CD4-positive, alpha-beta T cell treated with Interleukin-21 for 1 hour (primary cell): ENCODE measurements at places on chromosomes 5 and 9.

GRCh38 chr5:163660486-163660885 is 155.1 kb downstream of the MAT2B start:
- no peak for DNase-seq

GRCh38 chr9:32117291-32117690 is 267.2 kb upstream of the ACO1 start:
- DNase-seq: no peak

GRCh38 chr9:21096172-21096900 is 18.6 kb upstream of the IFNB1 start:
- peak; percentile 81 for DNase-seq

GRCh38 chr5:170596482-170597044 is 92.7 kb downstream of the KCNIP1 start:
- DNase-seq: no peak

GRCh38 chr9:14993061-14993800 is 83.0 kb upstream of the FREM1 start:
- peak; percentile 57 for DNase-seq

- DNase-seq: no peak
Observed at GRCh38 chr9:78695519-78695918, 398.6 kb downstream of the PSAT1 start.

DNA sequence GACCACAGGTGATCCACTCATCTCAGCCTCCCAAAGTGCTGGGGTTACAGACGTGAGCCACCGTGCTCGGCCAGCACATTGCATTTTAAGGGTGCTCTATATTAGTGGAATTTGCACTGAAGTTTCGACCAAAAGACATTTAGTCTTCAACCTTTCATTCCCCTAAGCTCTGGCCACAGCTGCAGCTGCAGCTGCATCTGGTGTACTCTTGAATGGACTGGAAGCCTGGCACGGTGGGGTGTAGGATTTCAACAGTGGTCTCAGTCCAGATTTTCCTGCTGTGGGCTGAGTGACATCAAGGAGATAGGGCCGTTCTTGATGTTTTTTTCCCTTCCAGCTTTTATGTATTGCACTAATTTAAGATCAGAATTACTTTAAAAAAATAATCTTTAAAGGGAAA is 255.2 kb downstream of the PDZD2 start:
- no peak for DNase-seq

GRCh38 chr5:115992848-115993350 is 30.6 kb downstream of the LVRN start:
- no peak for DNase-seq

GRCh38 chr9:7119612-7120011 is 361.8 kb downstream of the KDM4C start:
- no peak for DNase-seq

DNA sequence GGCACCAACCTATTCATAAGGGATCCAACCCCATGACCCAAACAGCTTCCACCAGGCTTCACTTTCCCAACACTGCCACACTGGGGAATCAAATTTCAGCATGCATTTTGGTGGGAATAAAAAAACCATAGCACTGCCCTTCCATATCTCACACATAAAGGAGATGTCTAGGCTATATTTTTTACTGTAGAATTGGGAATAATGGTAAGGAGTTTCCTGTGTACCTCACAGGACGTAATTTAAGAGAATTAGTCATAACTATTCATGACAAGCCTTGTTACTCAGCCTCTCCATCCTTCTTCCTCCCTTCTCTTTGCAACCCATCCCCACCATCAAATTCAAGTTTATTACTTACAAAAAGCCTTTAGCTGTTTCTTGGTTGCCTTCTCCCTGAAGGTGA is 352.1 kb downstream of the MLLT3 start:
- DNase-seq: no peak

DNA sequence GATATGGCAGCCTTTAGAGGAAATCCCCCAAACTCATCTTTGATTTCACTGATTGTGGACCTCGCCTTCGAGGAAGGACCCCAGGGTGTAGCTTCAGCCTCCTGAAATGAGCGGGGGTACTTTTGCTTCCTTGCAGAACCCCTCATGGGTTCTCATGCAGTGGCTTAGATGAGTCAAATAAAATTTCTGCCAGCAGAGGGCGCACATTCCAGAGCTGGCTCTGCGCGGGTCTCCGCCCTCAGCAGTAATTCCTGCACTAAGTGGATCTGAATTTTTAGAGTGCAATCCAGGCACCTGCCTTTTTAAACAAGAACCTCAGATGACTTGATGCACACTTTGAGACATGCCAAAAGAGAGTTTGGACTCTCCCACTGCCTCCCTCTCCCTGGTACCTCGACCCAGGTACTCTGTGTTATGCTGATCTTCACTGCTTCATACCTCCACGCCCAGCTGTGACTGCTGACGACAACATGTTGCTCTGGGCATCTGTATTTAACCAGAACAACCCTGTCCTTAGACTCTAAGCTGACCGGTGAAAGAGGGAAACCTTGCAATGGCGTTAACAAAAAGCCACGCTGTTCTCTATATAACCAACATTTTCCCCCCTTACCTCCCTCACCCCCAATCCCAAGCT is 7.3 kb downstream of the EGFLAM start:
- DNase-seq: peak; percentile 21

GRCh38 chr5:59420596-59420995 is 472.9 kb downstream of the PDE4D start:
- DNase-seq: no peak

DNA sequence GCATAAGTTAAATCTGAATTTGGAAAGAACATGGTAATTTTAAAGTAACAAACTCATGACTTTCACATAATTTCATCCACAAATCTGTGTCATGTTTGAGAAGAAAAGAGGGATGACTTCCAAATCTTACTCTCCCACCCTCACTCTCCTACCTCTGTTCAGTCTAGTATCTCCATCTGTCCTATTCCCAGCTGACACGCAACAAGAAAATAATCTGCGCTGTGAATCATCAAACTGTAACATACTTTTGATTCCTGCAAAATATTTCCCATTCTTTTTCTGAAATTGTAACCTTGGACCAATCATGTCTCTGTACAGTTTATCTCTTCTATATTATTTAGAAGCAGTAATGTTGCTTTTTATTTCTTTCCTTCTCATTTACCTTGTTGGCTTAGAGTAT is 91.4 kb downstream of the SLC12A2 start:
- no peak for DNase-seq

DNA sequence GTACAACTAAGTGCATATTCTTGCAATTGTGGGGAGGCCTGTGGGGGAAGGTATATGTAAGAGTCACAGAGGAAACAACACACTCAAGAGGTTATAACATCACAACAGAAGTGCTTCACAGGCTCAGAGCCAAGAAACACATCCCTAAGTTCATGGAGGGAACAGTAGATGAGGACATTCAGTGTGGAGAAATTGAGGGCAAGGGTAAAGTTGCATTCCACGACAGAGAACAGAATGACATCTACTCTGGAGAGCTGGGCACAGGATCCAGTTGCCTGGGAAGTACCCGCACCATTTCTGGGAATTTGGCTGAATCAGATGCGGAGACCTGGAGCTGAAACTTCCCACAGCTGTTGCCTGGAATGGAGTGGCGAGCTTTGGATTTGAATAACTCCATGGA is 197.2 kb downstream of the NXNL2 start:
- DNase-seq: no peak

GRCh38 chr5:90898326-90899013 is 339.9 kb downstream of the ADGRV1 start:
- no peak for DNase-seq

DNA sequence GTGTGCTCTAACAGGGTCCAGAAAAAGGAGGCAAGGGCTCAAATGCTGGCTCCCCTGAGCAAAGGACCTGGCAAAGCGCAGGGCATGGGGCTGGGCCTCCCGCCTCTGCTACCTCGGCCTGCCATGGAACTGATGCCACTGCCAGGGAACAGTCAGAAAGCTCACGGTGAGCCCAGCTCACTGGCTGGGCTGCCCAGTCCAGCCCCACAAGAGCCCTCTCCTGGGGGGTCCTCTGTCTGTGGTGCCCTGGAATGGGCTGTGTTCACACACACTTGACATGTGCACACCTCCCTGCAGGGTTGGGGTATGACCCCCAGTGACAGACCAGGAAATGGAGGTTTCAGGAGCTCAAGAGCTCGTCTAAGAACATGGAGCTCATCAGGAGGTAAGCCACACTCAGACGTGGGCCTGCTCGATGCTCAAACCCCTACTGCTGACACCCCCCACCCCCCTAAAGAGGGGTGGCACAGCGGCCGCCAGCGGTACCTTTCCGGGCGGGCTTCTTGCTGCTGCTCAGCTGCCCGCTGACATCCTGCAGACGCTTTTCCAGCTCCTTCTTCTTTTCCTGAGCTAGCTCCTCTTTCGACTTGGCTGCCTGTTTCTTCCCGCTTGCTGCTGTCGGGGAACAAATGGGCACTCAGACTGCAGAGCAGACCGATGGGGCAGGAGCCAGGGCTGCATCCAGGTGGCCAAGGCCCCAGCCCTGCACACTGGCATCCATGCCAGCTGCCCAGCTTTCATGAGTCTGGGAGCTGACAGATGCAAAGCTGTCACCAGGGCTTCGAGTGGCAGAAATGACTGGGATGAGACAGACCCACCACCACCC is 9.1 kb downstream of the BRD3OS start:
- no peak for DNase-seq

- DNase-seq: no peak
Observed at GRCh38 chr5:151917904-151918303, 6.7 kb downstream of the GLRA1 start.

GRCh38 chr9:83041771-83042170 is 21.2 kb downstream of the RASEF start:
- DNase-seq: no peak

GRCh38 chr5:107558823-107559375 is 111.8 kb downstream of the EFNA5 start:
- no peak for DNase-seq

DNA sequence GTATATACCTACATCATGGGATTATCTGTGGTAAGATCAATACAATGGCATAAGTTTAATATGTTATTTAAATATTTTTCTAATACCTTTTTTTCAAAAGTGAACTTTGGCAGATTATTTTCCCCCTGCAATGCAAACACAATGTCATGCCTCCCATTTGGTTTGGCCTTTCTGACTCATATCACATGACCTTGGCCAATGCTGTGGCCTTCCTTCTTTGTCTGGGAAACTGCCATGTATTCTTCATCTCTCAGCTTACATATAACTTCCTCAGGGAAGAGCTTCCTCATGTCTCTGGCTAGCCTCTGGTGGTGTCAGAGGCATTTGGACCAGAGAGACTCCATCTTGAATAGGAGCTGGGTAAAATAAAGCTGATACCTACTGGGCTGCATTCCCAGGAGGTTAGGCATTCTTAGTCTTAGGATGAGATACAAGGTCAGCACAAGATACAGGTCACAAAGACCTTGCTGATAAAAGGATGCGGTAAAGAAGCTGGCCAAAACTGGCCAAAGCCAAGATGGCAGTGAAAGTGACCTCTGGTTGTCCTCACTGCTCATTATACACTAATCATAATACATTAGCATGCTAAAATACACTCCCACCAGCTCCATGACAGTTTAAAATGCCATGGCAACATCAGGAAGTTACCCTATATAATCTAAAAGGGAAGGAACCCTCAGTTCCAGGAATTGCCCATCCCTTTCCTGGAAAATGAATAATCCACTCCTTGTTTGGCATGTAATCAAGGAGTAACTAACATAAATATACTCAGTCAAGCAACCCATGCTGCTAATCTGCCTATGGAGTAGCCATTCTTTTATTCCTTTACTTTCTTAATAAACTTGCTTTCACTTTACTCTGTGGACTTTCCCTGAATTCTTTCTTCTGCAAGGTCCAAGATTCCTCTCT is 76.0 kb downstream of the C9orf153 start:
- DNase-seq: no peak
